Thyroid gland (tissue), 4 donors: ENCODE measurements at places on chromosomes 16 and 17. TPM values are rescaled to one million over a fixed set of nuclear protein-coding genes. Genes with fewer than 3 reads are reported as not detected.
A peak's percentile ranks its signal among the peaks of the same experiment; 100 is the strongest.

DNA sequence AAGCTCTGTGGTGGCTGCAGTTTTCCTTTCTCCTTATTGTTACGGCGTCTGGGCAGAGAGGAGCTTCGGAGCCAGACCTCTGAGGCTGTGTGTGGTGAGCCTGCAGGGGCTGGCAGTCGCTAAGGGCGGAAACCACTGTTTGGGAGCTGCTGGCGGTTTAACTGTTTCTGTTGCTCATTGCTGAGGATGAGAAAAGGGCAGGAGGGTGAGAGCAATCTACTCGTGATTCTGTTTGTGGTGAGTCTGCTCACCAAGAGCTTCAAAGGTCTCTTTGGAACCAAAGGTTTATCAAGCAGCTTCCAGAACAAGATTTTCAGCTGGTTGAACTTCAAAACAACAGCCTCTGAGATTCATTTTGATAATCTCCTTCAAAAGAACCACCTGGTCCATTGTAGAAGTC is 143.9 kb downstream of the ANKFN1 start:
- no peak overlapping the region for H3K4me3 ChIP-seq
- DNase-seq, result peak; percentile 2
- H3K36me3 ChIP-seq, result no peaks in the 10 kb centered on the region
- no peaks in the 10 kb centered on the region for H3K27me3 ChIP-seq

The KRTAP9-8 gene
- not detected for total RNA-seq

DNA sequence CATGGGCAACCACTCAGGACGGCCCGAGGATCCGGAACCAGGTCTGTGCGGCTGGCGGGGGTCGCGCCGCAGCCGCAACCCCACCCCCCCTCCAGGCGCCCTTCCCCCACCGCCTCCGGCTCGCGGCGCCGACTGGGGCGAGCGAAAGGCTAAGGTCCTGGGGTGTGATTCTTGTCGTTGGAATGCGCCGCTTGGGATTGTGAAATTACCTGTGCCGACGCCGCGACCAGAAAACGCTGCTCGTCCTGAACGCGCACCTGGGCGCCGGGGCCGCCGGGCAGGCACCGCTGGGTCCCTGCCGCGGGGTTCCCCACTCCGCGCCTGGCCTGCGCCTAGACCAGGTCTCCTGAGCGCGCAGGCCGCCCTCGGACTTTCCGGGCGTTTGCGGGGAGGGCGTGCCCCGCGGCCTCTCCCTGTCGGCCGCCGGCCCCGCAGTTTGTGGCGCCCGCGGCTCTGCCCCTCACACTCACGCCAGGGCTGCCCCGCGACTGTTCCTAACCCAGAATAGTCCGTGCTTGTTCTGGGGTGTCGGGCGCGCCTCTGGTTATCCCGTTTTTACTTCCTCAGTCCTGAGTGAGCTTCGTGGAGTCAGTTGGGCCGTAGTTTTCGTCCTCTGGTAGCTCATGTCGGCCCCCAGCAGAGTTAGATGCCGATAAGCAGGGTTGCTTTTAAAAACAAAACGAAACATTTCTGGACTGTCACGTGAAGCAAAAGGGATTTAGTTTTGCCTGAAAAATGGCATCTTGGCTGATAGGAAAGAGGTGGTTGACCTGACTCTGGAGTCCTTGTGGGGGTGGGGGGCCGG is 147.2 kb downstream of the SPECC1 start:
- peaks cover 7% of the 10 kb centered on the region for H3K4me1 ChIP-seq
- peak; percentile 15 for DNase-seq
- no peak overlapping the region for H3K27ac ChIP-seq
- H3K36me3 ChIP-seq, result no peaks in the 10 kb centered on the region
- H3K27me3 ChIP-seq, result no peaks in the 10 kb centered on the region

- H3K4me1 ChIP-seq, result peaks cover 44% of the 10 kb centered on the region
- no peaks in the 10 kb centered on the region for H3K27me3 ChIP-seq
- H3K4me3 ChIP-seq, result no peak overlapping the region
These were observed 150.0 kb downstream of the MSI2 start for GRCh38 chr17:57406131-57406980.

- H3K27ac ChIP-seq, result peak overlapping the region; percentile 63
- no peaks in the 10 kb centered on the region for H3K36me3 ChIP-seq
- H3K4me1 ChIP-seq, result peaks cover 33% of the 10 kb centered on the region
- no peaks in the 10 kb centered on the region for H3K27me3 ChIP-seq
- H3K4me3 ChIP-seq, result no peak overlapping the region
- DNase-seq, result peak; percentile 97
These were observed 243.0 kb upstream of the MYOCD start for GRCh38 chr17:12422651-12423050.

The WNT9B gene
- 1.2 TPM for total RNA-seq

The TMEM88 gene
- total RNA-seq, result 13.4 TPM

DNA sequence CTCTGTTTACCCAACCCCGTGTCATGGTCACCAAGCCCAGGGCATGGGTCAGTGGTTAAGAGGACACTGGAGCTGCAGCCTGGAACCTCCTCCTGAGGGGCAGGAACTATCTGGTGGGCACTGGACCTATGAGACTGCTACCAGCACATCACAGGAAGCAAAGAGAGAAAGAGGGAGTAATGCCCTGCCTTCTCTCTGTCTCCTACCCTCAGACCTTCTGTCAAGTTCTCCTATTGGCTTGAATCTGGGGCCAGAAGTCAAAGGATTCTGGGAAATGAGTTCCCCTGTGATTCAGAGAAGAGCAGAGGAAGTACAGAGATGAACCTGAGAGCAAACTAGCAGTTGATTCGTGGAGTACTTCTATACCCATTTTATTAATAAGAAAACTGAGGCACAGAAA is 123.0 kb upstream of the GNAO1 start:
- H3K4me3 ChIP-seq, result no peak overlapping the region
- H3K36me3 ChIP-seq, result no peaks in the 10 kb centered on the region
- no peak overlapping the region for H3K27ac ChIP-seq

The TP53I13 gene
- total RNA-seq, result 57.9 TPM

The SYCE1L gene
- total RNA-seq, result not detected

GRCh38 chr16:6247775-6248174 is 1084.9 kb upstream of the RBFOX1 start:
- no peak overlapping the region for H3K27ac ChIP-seq
- no peaks in the 10 kb centered on the region for H3K4me1 ChIP-seq
- no peaks in the 10 kb centered on the region for H3K27me3 ChIP-seq

DNA sequence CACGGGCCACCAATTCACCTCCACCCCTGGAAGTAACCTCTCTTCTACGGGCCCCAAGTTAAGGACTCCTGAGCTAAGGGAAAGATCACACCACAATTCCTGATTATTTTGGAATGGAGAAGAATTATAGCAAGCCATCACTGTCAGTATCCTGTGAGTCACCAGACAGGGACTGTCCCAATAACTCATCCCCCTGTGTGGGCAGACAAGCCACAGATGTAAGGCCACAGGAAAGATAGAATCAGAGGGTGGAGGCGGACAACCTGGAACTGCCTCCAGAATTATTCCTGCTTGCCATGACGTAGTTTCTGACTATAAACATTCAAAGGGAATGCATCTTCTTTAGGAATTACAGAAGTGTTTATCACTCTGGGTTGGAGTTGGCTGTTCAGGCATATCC is 5.8 kb upstream of the MYO1D start:
- no peak overlapping the region for H3K27ac ChIP-seq
- H3K4me1 ChIP-seq, result no peaks in the 10 kb centered on the region
- no peak for DNase-seq
- no peak overlapping the region for H3K4me3 ChIP-seq

DNA sequence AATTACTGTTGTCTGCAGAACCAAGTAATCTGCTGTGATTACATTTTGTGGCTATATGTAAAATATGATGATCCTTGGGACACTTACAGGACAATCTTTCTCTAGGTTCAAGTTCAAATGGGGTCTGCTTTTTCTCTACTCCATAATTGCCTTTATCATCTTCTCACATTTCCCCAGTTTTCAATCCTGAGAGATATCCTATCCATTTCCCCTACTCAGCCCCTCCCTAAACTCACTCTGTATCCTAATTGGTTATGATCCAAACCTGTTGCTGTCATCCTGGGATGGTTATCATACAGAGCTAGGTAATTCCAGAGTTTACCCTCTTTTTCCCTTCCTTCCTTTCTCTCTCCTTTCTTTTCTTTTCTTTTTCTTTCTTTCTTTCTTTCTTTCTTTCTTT is 100.5 kb upstream of the ELAC2 start:
- no peak overlapping the region for H3K4me3 ChIP-seq
- no peaks in the 10 kb centered on the region for H3K4me1 ChIP-seq
- H3K27ac ChIP-seq, result no peak overlapping the region
- no peaks in the 10 kb centered on the region for H3K27me3 ChIP-seq
- H3K36me3 ChIP-seq, result no peaks in the 10 kb centered on the region
- DNase-seq, result no peak

DNA sequence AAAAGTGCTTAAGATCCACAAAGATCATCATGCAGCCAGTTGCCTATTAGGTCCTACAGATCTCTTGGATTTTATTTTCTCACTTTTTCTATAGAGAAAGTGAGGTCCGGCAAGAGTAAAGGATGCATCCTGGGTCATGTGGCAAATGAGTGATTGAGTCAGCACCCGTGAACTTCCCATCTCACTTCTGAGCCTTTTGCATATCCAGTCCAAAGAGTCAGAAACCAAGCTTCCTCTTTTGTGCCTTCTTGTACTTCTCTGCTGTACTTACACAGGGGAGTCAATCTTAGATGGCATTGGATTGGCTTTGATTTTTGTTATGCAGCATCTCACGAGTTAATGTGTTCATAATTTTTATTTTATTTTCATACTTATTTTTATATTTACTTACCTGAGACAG is 114.2 kb upstream of the IRX5 start:
- no peaks in the 10 kb centered on the region for H3K4me1 ChIP-seq
- H3K4me3 ChIP-seq, result no peak overlapping the region
- no peak for DNase-seq

DNA sequence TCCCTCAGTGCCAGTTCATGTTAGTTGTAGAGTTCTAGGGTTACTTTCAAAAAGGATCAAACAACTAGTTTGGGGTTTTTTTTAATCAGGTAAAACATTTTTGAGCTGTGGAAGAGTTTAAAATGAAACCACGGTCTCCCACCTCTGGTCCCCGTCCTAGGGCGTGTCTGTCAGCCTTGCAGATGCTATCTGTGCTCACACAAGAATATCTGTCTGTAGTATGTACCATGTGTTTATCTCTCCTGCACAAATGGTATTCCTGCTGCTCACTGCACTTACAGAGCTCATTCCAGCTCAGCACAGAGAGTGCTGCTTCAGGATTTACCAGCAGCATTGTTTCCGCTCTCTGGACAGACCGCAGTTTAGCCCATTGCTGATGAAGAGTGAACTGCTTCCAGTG is 38.9 kb downstream of the UBN1 start:
- no peak for DNase-seq
- peaks cover 7% of the 10 kb centered on the region for H3K4me1 ChIP-seq
- H3K27me3 ChIP-seq, result no peaks in the 10 kb centered on the region
- no peak overlapping the region for H3K27ac ChIP-seq

The GGNBP2 gene
- total RNA-seq, result 74.1 TPM

DNA sequence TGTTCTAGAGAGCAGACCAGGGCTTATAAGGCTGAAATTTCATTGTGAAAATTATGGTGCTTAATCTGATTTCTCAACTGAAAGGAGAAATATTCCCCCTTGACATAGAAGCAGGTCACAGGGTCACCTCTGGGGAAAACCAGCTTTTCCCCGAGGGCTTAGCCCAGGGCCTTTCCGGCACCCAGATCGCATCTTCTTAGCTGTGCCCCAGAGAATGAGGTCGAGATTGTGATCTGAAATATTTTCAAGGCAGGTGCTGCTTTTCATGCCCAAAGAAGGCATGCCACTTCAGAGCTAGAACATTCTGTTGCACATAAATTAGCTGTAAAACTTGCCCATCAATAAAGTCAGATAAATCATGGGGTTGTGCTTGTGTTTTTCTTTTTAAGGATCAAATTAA is 25.4 kb upstream of the ARHGAP17 start:
- no peak overlapping the region for H3K4me3 ChIP-seq
- no peaks in the 10 kb centered on the region for H3K27me3 ChIP-seq
- DNase-seq, result no peak
- H3K36me3 ChIP-seq, result no peaks in the 10 kb centered on the region

GRCh38 chr17:40287159-40287493 is 553 bp upstream of the CDC6 start:
- DNase-seq, result no peak
- H3K36me3 ChIP-seq, result no peaks in the 10 kb centered on the region
- peaks cover 7% of the 10 kb centered on the region for H3K4me1 ChIP-seq
- no peak overlapping the region for H3K27ac ChIP-seq
- H3K27me3 ChIP-seq, result no peaks in the 10 kb centered on the region
- no peak overlapping the region for H3K4me3 ChIP-seq

- no peaks in the 10 kb centered on the region for H3K36me3 ChIP-seq
- H3K27me3 ChIP-seq, result no peaks in the 10 kb centered on the region
- no peak overlapping the region for H3K4me3 ChIP-seq
- H3K4me1 ChIP-seq, result no peaks in the 10 kb centered on the region
- H3K27ac ChIP-seq, result no peak overlapping the region
These were observed 2.3 kb upstream of the KRT15 start for GRCh38 chr17:41520821-41521521.

GRCh38 chr16:57531253-57531575 is 5.2 kb downstream of the CCDC102A start:
- no peaks in the 10 kb centered on the region for H3K36me3 ChIP-seq
- H3K27ac ChIP-seq, result no peak overlapping the region
- DNase-seq, result no peak
- no peak overlapping the region for H3K4me3 ChIP-seq
- H3K4me1 ChIP-seq, result peaks cover 47% of the 10 kb centered on the region

The KRT15 gene
- not detected for total RNA-seq

- no peak for DNase-seq
- no peak overlapping the region for H3K4me3 ChIP-seq
- H3K4me1 ChIP-seq, result no peaks in the 10 kb centered on the region
- H3K36me3 ChIP-seq, result no peaks in the 10 kb centered on the region
These were observed 65.8 kb downstream of the DHRS7C start for GRCh38 chr17:9725575-9725974.

- no peak overlapping the region for H3K27ac ChIP-seq
- no peaks in the 10 kb centered on the region for H3K27me3 ChIP-seq
- DNase-seq, result no peak
- no peak overlapping the region for H3K4me3 ChIP-seq
These were observed 29.3 kb upstream of the RBL2 start for GRCh38 chr16:53404959-53405358.

GRCh38 chr16:69712914-69713581 is 13.3 kb downstream of the NQO1 start:
- peaks cover 19% of the 10 kb centered on the region for H3K4me1 ChIP-seq
- DNase-seq, result no peak
- no peaks in the 10 kb centered on the region for H3K27me3 ChIP-seq
- H3K27ac ChIP-seq, result peak overlapping the region; percentile 79
- no peak overlapping the region for H3K4me3 ChIP-seq

The SRCIN1 gene
- total RNA-seq, result 0.83 TPM

The NEUROD2 gene
- total RNA-seq, result not detected

DNA sequence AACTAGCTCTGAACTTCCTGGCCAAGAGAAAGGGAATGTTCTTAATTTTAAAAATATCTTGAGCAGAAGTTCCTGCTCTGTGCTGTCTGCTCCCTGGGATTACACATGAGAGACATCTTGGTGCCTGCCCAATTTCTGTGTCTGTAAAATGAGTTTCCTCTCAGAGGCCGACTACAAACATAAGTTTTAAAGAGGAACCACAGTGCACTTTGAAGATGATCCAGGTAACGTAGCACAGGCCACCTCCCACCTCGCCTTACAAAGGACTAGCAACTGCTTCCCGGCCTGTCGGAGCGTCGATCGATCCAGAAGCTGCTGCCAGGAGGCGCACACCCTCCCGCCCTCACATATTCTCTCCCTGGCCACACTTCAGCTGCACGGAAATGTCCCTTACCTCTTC is 55.0 kb upstream of the ATP2A3 start:
- peaks cover 95% of the 10 kb centered on the region for H3K36me3 ChIP-seq
- H3K27ac ChIP-seq, result no peak overlapping the region
- H3K4me3 ChIP-seq, result no peak overlapping the region
- H3K27me3 ChIP-seq, result no peaks in the 10 kb centered on the region
- H3K4me1 ChIP-seq, result no peaks in the 10 kb centered on the region

The GRIN2C gene
- total RNA-seq, result 63.4 TPM

- H3K36me3 ChIP-seq, result no peaks in the 10 kb centered on the region
- no peak for DNase-seq
- H3K27ac ChIP-seq, result no peak overlapping the region
- H3K4me1 ChIP-seq, result no peaks in the 10 kb centered on the region
- H3K27me3 ChIP-seq, result no peaks in the 10 kb centered on the region
These were observed 35.2 kb upstream of the SDK2 start for GRCh38 chr17:73679476-73679875.
